ENCODE measurements at places on chromosomes 4 and X.

DNA sequence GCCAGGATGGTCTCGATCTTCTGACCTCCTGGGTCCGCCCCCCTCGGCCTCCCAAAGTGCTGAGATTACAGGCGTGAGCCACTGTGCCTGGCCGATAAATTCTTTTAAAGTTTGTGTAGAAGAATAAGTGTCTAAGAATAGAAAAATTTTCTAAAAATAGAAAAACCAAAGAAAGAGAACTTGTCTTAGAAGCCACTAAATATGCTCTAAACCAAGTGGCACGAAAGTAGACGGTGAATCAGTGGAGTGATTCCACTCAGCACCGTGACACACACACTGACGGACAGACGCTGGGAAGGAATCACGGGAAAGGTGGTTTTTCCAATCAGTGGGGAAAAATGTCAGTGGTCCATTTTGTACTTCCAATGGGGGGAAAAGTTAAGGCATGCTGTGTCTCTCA is 72.7 kb upstream of the PSAPL1 start:
- DNase-seq, result no peak

DNA sequence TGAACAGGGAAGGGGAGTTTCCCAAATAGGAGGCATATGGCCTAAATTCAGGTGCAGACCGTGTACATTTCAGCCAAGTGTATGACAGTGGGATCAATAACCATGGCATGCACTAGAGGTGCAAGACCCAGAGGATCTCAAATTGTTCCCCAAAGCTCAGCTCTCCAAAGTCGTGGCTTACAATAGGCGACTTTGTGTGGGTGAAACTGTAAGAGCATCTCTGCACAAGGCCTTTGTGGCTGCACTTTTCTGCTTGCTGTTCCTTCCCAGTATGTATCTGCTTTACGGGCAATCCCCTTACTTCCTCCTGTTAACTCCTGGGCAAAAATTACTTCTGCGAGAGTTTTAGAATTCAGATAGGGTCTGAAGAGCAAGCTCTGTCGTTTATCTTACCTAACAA is 518.3 kb upstream of the ZFP42 start:
- no peak for DNase-seq

GRCh38 chr4:4182835-4183568 is 43.7 kb downstream of the OTOP1 start:
- no peak for DNase-seq

DNA sequence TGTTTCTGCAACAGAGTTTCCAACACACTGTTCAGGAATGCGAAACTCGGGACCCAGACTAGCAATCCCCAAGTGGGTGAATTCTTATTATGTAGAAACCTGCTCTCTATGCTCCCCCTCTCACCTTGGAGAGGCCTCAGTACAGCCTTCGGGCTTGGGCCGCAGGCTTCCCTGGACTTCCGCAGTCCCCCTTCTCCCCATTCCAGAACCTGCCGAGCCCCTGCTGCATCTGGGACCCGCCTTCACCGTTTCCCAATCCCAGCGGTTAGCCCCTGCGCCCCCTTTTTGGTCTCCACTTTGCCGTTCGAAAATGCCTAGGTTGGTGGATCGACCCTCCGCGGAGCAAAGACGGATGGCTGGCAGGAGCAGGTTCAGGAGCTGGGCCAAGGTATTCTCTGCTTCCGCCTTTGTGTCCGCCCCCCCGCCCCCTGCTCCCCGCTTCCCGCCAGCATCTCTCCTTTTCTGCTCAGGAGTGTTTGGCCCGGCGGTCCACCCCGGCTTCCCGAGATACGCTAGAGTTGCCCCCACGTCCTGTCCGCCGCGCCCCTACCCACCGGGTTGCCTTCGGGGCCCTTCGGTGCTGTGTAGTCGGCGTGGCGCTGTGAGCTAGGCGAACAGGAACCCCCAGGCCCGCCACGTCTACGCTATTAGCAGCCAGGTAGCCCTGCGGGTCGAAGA is 11.5 kb downstream of the HAND2 start:
- DNase-seq, result no peak

GRCh38 chrX:153642655-153643430 is 4.2 kb upstream of the DUSP9 start:
- no peak for DNase-seq

DNA sequence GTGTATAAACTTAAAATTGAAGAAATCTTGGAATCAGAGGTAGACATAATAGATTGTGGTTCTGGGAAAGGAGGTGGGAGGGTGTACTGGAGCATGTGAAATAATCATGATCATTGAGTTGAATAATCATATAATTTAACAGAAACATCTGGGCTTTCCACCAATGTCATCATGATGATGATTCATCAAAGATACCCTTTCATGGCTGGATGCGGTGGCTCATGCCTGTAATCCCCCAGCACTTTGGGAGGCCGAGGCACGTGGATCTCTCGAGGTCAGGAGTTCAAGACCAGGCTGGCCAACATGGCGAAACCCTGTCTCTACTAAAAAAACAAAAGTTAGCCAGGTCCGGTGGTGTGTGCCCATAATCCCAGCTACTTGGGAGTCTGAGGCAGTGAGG is 6.7 kb upstream of the RUFY3 start:
- no peak for DNase-seq

DNA sequence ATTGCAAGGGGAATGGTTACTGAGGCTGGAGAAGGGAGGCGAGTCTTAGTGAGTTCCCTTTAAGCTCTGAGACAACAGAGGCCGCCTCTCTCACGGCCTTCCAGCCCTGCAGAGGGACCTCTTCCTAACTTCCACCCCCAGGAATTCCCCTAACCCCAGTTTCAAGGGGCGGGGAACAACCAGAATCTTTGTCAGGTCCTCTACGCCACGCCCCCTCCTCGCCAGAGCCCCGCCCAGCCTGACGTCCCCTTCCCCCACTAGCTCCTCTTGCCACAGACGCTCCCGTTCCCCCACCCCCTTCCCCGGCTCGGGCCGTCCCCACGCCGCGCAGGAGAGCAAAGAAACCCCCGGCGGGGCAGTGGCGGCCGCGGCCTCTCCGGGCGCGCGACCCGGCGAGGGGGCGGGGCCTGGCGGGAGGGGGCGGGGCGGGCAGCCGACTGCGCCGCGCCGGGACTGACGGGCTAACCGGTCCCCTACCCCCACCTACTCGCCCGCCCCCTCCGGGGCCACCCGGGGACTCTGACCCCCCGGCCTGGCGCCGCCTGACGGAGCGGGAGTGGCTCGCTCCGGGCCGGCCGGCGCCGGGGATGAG is 12.3 kb upstream of the TMEM156 start:
- DNase-seq, result peak; percentile 96

DNA sequence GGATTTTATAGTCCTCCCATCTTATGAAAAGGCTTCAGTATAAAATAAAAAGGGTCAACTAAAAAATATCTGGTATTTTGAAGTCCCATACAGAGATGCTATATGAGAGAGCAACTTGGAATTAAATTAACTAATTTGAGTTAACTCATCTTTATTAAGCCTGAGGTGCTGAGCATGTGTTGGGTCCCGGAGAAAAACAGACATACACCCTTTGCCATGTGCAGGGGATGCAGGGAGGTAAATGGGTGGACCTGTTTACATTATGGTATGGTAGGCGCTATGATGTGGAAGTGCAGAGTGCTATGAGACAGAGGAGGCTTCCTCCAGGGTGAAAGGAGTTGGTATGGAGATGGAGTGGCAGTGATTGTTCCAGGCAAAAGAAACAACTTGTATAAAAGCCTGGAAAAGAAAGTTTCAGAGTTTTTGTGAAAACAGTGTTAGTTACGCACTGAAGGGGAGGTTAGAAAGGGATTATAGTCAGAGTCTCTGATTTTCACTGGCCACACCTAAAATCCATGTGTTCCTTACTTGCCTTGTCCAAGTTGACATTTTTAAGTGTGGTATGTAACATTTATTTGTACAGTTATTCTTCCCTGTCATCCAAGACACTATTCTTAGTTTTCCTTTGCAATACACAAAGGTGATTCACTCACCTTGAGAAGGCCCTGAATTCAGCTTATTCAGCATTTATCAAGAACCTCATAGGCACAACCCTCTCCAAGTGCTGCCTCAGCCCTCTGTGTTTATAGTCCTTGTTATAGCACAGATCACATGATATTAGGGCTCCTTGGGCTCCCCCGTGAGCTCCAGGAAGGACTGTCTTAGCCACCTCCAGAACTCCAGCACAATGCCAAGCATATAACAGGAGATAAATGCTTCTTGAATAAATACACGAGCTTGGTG is 152.0 kb downstream of the RASL11B start:
- no peak for DNase-seq

- DNase-seq, result no peak
Measured at GRCh38 chr4:95580226-95580625, 31.5 kb upstream of the UNC5C start.

DNA sequence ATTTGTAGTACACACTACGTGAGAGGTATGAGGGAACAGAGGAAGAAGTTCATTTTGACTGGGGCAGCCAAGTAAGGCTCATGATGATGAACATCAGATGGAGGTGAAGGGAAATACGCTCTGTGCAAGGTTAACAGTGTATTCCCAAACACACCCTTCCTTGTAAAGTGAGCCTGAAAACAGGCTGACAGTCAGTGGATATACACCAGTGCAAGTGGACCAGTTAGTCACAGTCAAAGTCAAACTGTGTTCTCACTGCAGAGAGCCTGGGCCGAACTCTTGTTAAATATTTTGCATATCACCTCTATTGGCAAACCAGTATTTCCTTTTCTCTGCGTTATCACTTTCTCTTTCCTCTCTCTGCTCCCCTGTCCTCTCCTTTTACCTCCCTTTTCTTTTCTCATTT is 23.4 kb upstream of the RHOH start:
- no peak for DNase-seq

- no peak for DNase-seq
Measured at GRCh38 chrX:48467281-48467761, 2.7 kb downstream of the SLC38A5 start.

DNA sequence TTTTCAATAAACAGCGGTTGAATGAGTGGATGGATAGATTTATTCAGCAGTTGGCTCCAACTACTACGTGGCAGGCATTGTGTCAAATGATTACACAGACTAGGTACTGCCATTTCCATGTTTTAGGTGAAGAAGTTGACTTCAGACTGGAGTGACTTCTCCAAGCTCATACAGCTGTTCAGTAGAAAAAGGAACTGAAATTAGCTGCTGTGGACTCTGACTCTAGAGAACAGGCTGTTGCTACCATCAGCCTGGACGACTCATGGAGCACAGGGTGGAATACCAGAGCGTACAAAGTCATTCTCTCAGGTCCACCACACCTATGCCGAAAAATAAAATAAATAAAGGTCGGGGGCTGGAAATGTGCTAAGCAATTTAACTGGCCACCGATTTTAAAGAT is 45.3 kb downstream of the TENM3 start:
- DNase-seq, result no peak

- no peak for DNase-seq
Measured at GRCh38 chr4:4810092-4810774, 49.2 kb upstream of the MSX1 start.

- DNase-seq, result no peak
Measured at GRCh38 chr4:8402640-8403039, 37.9 kb downstream of the ACOX3 start.

GRCh38 chr4:115090483-115091075 is 22.8 kb downstream of the NDST4 start:
- no peak for DNase-seq

DNA sequence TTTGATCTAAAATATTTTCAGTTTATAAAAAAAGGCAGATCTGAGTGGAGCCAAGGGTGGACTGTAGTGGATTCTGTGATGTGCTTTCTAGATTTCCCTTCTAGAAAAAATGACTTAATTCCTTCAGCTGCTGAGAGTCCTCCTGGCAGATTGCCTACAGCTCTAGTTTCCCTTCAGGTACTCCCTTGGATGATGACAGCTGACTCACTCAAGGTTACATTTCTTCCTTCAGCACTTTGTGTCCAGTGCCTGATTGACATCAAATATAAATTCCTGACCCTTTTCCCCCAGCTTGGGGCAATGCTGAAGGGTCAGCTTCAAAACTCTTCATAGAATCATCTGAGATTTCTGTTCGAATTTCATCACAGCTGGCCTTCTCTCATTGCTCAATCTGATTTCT is 161.7 kb downstream of the EMCN start:
- no peak for DNase-seq

DNA sequence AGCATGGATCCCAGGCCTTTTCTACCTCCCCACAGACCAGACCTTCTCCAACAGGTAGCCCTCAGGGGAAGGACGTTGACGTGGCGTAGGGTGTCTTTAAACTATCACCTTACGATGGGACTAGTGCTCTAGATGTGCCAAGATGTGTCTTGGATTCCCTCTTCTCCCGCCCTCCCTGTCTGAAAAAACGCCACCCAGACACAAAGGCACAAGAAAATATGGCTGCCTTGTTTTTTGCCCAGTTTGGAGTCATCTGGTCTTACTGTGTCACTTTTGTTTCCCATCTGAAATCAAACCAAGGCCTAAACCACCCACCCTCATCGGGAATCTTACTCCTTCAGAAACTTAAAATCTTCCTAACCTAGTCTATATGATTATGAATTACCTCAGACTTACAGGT is 235.4 kb downstream of the OR13H1 start:
- no peak for DNase-seq

DNA sequence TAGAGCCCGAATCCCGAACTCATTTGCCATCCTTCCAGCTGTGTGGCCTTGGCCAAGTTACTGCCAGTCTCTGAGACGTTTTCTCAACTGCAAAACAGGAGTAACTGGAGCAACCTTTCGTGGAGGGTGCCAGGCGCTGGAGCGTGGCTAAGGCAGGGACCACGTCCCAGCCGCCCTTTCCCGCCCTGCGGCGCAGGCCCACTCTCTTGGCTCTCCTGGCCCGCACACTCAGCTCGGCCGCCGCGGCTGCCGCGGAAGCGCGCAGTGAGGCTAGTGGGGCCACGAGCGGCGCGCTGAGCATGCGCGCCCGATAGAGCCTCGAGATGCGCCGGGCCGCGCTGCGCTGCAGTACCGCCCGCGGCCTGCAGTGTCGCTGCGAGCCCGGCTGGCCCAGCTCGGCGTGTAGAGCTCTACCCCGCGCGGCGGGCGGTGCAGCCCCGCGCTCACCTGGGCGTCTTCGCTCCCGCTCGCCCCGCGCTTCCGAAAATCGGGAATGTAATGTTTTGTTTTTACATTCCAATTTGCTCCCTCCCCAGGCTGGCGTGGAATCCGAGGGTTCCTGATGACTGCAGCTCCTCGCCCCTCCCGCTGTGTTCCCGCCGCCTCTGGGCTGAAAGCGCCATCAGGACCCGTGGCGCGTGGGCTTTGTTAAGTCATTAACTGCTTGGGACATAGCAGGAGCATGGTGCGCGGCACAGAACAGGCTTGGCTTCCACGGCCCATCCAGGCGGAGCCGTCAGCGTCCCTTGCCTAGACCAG is 4.0 kb upstream of the ZNF518B start:
- peak; percentile 57 for DNase-seq

GRCh38 chrX:134764202-134764785 is 106.0 kb upstream of the PLAC1 start:
- DNase-seq, result no peak

- DNase-seq, result no peak
Measured at GRCh38 chr4:169492436-169493163, 119.8 kb downstream of the NEK1 start.

GRCh38 chr4:117545039-117545438 is 459.7 kb upstream of the TRAM1L1 start:
- no peak for DNase-seq

GRCh38 chr4:93147524-93148212 is 680.9 kb upstream of the ATOH1 start:
- no peak for DNase-seq

- no peak for DNase-seq
Measured at GRCh38 chr4:26257850-26258249, 63.0 kb upstream of the RBPJ start.

- DNase-seq, result no peak
Measured at GRCh38 chr4:112589206-112589605, 47.5 kb downstream of the ZGRF1 start.
